Stimulated activated CD8-positive, alpha-beta memory T cell treated with anti-CD3 and anti-CD28 coated beads, Interleukin-7, amount 100 ng/mL, for 48 hours (primary cell): ENCODE measurements at places on chromosomes 1 and 21.
A peak's percentile ranks its signal among the peaks of the same experiment; 100 is the strongest.

DNA sequence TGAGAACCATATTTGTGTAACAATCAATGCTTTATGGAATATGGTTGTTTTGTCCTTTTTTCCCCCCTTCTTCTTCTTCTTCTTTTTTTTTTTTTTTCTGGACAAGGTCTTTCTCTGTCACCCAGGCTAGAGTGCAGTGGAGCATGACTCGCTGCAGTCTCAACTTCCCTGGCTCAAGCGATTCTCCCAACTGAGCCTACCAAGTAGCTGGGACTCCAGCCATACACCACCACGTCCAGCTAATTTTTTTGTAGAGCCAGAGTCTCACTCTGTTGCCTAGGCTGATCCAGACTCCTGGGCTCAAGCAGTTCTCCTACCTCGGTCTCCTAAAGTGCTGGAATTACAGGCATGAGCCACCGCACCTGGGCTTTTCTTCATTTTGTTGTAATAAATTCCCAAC, 86.7 kb downstream of the FMN2 start:
- no peak for DNase-seq

DNA sequence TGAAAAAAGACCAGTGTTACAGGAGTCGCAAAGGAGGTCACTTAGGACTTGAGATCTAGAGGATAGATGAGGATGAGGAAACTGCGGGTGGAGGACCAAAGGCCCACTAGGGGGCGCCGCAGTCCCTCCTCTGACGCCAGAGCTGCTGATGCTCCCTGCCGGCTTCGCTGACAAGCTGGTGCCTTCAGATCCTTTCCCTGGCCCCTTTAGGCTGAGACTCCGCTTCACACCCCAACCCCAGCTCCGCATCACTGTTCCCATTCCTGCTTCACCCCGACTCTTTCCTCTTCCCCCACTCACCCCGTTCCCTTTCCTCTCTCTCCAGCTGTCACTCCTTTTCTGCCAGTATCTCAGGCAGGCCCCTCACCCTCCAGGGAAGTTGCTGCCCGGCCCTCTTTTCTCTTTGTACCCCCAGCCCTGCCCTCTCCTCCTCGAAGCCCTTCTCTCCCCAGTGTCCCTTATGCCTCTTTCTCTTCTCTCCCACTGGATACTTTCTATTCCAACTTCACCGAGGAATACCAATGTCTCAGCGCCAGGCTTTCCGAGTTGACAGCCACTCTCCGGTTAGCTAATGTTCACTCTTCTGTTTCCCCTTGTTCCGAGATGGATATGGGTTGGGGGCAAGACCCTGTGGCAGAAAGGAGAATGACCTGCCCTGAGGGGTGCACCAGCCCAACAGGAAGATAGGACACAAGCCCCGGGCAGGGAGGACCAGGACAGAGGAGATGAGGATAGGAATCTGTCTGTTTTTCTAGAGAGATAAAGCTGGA, 4.5 kb downstream of the KCNJ9 start:
- DNase-seq, result peak; percentile 66

- no peak for DNase-seq
Observed at GRCh38 chr1:44072204-44072603, 40.9 kb upstream of the SLC6A9 start.

GRCh38 chr1:227917081-227917950, 30.4 kb downstream of the WNT9A start:
- no peak for DNase-seq

- peak; percentile 34 for DNase-seq
Observed at GRCh38 chr1:9787702-9788101, 36.1 kb downstream of the CLSTN1 start.

GRCh38 chr1:94418664-94419655, 771 bp downstream of the ABCD3 start:
- DNase-seq, result no peak

DNA sequence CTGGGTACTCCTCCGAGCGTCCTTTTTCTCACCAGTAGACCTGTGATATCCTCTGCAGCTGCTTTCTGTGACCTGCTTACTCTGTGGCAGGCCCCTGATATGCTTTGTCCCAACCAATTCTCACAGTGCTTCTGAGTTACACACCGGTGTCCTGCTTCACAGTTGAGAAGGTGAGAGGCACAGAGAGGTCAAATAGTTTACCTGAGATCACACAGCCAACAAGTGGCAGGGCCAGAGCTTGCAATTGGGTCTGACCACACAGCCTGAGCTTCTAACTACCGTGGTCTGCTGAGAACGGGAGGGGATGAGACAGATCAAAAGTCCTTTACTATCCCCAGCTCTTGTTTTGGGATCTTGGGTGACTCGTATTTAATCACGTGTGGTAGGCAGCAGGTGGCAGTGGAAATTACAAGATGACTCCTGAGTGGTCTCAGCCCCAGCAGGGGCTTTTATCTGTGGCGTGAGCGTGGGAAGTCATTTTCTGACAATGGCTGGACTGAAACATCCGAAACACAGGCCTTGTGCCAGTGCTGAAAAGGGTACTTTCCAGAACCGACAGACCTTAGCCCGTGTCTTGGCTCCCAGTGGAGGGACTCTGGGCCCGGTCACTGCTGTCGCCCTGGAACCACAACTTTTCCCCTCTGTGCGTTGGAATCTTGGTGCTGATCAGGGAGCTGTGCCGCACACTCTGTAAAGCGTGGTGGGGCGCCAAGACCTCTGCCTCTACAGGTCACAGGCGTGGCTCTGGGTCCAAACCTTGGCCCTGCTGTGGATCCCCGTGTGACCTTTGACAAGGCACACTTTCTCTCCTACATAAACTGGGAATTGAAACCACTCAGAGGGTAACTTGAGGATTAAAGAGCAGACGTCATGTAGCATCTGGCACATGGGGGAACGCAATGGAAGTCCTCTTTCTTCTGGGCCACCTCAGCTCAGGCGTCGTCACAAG, 11.9 kb downstream of the THEMIS2 start:
- no peak for DNase-seq

DNA sequence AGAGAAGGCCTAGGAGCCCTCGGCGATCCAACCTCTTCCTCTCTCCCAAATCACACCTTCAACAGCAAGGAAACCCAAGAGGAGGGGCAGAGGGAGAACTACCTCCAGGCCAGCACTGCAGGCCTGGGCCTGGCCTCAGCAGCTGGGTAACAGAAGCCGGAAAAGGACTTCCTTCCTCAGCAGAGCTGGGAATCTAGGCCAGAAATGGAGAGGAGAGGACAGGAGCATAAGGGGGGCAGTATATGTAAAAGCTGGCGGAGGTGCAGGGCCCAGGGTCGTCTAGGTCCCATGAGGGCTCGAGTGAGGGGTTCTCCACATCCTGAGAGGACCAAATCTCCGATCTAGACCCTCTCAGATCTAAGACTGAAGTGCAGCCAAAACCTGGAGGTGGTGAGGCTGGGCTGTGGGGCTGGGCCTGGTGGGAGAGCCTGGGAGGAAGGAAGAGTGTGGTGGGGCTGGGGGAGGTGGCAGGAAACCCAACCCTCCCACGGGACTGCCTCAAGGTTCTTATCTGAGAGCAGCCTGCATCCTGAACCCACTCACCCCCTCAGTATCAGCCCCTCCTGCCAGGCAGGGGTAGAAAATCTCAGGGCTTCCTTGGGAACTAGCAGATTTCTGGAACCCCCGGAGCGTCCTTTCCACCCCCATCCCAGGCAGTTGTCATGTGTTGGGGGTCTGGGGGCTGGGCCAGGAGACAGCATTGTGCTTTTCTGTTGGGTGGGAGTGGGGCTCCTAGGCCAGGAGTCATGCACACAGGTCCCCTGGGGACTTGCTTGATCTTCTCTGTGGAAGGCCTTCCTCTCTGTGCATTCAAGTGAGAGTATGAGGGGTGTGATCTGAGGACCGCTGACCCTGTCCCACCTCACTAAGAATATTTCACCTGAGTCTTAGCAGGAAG, 33.0 kb downstream of the PIK3C2B start:
- DNase-seq, result no peak

DNA sequence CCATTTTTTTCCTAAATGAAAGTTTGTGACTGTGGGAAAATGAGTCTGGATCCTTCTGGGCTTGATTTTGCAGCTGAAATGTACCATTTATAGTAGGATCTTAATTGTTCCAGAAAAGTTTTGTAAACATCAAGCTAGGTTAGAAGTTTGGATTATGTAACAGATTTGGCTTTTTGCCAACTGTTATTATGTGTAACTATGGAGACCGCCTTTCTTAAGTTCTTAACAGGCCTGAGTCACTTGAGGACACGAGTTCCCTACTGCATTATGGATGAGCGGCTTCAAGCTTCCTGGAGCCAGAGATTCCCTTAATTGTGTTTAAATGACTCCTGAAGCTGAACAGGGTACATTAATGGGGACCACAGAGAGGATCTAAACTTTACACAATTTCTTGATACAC, 22.2 kb downstream of the SLC25A33 start:
- no peak for DNase-seq

DNA sequence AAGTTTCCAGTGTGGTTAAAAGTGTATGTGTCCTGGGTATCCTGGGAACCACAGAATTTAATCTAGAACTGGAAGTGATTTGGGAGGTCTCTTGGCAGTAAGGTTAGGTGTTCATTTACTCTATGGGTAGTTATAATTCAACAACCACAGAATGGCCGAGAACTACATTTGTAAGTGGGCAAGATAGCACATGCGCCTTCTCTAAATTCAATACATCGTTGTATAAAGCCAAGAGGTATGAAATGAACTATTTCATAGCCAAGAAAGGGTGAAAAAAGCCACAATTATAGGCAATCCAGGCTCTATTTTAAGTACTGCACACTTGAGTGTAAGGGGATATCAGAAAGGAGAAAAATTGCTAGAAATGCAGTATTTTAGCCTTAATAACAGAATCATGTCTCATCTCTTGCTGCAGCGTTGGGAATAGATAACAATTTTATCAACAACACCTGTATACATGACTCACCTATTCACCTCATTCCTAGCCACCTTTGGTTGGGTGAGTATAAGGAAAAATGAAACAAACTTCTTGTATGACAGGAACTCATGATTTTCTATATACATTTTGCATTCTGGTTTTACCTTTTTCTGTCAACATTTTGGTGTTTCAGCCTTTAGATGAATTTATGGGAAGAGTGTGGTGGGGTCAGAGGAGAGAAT, 4.5 kb downstream of the SDCCAG8 start:
- DNase-seq, result no peak

GRCh38 chr1:27428316-27429028, 36.0 kb downstream of the GPR3 start:
- DNase-seq, result no peak

- no peak for DNase-seq
Observed at GRCh38 chr1:231039161-231040018, 664 bp downstream of the FAM89A start.

- no peak for DNase-seq
Observed at GRCh38 chr1:205812271-205812877, 624 bp downstream of the SLC41A1 start.

DNA sequence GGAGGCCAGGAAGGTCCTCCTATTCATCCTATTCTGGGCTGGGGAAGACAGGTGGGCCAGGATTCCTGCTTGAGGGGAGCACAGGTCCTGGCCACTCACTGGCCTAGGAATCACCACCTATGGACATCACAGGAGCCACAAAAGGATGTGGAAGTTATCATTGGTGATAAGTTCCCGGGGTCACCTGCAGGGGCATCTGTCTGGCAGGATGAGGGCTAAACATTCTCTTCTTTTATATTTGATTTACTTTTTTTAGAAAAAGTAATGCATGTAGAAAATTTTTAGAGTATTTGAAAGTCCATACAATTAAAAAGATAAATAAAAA, 33.2 kb upstream of the KIAA0040 start:
- DNase-seq, result no peak

GRCh38 chr1:248822148-248823032, 3.3 kb downstream of the SH3BP5L start:
- DNase-seq, result no peak

GRCh38 chr21:38721958-38722357, 83.8 kb upstream of the ETS2 start:
- no peak for DNase-seq

DNA sequence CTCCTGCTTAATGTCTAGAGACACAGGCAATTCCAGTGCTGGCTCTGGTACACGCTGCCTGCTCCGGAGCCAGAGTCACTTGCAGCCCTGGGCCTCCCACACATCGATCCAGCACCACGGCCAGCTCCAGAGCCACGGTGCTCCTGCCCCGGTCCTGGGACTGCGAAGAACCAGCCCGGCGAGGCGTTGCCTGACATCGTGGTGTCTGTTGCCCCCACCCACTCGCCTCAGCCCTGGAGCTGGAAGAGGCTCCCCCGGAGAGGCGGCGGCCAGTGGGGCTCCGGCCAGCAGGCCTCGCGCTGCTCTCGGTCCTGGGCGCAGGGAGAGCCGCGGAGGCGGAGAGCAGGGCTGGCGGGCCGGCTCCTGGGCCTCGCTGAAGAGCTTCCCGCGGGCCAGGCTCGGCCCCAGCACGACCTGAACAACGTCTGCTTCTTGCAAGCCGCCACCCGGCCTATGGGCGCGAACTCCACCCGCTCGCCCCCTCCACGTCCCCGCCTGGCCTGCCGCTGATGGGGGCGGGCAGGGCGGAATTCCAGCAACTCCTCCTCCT, 364.8 kb downstream of the CEP170 start:
- DNase-seq, result no peak

GRCh38 chr1:203555076-203555475, 61.1 kb downstream of the OPTC start:
- no peak for DNase-seq

- no peak for DNase-seq
Observed at GRCh38 chr1:81730881-81731280, 69.9 kb upstream of the ADGRL2 start.

- DNase-seq, result no peak
Observed at GRCh38 chr1:87814573-87814972, 485.9 kb downstream of the LMO4 start.

GRCh38 chr1:209869291-209870149, 41.7 kb downstream of the UTP25 start:
- no peak for DNase-seq

- no peak for DNase-seq
Observed at GRCh38 chr1:43446881-43447835, 6.6 kb downstream of the HYI start.

- DNase-seq, result no peak
Observed at GRCh38 chr1:212218911-212219310, 66.3 kb upstream of the PPP2R5A start.

- no peak for DNase-seq
Observed at GRCh38 chr1:75539230-75540116, 71.4 kb downstream of the SLC44A5 start.

GRCh38 chr1:89670163-89670562, 37.2 kb downstream of the LRRC8C start:
- no peak for DNase-seq

- DNase-seq, result no peak
Observed at GRCh38 chr1:121443001-121443540, 258.3 kb downstream of the SRGAP2C start.

GRCh38 chr1:26317612-26318337, at the start of gene CD52:
TSS of gene CD52 (plus strand) at chr1:26317958. CDS start at chr1:26318018, 60 bp downstream.
- peak; percentile 49 for DNase-seq

GRCh38 chr1:63323865-63324778, 1.8 kb downstream of the FOXD3 start:
- DNase-seq, result no peak

- DNase-seq, result no peak
Observed at GRCh38 chr1:65791801-65792668, 660 bp upstream of the PDE4B start.

DNA sequence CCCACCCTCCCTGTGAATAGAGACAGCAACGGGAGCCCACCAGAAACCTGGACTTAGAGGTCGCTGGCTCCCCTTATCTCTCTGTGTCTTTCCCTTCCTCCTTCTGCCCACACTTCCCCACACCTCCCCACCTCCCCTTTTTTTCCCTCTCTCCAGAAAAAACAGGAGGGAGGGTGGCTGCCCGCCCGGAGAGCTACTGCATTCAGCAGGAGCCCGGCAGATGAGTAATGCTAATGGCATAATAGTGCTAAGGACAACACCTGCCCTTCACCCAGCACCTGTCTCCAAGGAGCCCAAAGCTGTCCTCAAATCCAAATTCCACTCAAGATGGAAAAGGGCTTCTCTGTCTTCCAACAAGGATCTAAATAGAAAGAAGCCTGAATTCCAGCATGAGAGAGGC, 11.4 kb upstream of the PRELP start:
- no peak for DNase-seq
